ENCODE measurements at places on chromosomes 13 and 19.

DNA sequence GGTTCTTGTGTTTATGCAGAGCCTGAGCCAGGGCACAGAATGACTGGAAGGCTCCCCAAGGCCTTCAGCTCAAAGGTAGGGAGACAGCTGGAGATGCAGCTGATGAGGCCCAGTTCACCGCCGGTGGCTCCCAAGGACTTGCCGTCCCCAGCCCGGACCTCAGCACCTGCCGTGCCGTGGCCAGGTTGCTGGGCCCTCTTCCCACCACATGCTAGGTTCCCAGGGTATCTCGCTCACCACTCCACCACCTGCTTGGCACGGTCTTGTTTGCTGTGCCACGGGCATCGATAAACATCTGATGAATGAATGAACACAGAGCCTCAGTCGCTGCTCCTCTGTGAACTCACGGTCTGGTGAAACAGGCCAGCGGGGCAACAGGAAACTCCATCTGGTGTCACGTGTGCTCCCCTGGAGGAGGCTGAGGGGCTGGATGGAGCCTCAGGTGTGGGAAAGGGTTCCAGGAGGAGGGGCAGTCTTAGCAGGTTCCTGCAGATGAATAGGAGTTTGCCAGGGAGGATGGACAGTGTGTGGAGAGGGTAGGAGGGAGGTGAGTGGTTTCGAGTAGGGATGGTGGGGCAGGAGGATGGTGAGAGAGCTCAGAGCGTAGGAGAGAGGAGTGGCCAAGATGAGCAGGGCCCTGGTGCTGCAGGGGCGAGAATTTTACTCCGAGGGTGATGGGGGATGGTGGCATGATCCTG is 3.6 kb upstream of the KLK14 start:
- no peak for DNase-seq

DNA sequence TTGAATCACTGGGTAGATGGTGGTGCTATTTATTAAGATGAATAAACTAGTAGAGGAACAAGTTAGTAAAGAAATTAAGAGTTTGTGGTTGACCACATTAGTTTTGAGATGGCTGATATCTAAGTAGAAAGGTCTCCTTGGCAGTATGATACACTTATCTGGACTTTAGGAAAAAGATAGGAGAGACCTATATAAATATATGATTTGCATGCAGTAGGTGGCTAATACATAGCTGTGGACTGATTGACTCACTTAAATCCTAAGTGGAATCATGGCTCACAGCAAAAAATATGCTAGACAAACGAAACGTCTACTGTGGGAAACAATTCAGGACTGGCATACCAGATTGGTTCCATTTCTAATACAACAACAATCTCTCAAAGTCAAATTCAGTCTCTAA is 92.0 kb downstream of the CAB39L start:
- no peak for DNase-seq

- no peak for DNase-seq
Measured at GRCh38 chr13:36108342-36108741, 22.8 kb downstream of the DCLK1 start.

DNA sequence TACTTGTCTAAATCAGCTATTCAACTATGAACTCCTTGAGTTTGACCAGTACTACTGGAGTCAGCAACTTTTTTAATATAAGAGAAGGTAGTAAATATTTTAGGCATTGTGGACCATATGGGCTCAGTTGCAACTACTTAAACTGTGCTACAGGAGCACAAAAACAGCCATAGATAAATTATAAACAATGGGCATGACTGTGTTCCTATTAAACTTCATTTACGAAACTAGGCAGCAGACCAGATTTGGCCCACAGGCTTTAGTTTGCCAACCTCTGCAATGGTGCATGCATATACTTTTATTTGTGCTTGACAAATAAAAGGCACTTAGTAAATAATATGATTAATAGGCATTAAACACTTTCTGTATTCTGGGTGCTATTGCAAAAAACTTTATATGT is 7.6 kb downstream of the FNDC3A start:
- DNase-seq: no peak

Measured in effector CD8-positive, alpha-beta T cell (primary cell).